ENCODE measurements at places on chromosomes 6 and 20. TPM values are rescaled to one million over a fixed set of nuclear protein-coding genes. Genes with fewer than 3 reads are reported as not detected.

The SSTR4 gene
- not detected for total RNA-seq

The ZNF334 gene
- total RNA-seq = 2.1 TPM

The CALHM4 gene
- total RNA-seq = 12.5 TPM

The OTOR gene
- not detected for total RNA-seq

The TEAD3 gene
- total RNA-seq = 48.7 TPM

The SGK1 gene
- total RNA-seq = 684 TPM

The WRNIP1 gene
- total RNA-seq = 64.9 TPM
